ENCODE measurements at places on chromosomes 7 and 10.

DNA sequence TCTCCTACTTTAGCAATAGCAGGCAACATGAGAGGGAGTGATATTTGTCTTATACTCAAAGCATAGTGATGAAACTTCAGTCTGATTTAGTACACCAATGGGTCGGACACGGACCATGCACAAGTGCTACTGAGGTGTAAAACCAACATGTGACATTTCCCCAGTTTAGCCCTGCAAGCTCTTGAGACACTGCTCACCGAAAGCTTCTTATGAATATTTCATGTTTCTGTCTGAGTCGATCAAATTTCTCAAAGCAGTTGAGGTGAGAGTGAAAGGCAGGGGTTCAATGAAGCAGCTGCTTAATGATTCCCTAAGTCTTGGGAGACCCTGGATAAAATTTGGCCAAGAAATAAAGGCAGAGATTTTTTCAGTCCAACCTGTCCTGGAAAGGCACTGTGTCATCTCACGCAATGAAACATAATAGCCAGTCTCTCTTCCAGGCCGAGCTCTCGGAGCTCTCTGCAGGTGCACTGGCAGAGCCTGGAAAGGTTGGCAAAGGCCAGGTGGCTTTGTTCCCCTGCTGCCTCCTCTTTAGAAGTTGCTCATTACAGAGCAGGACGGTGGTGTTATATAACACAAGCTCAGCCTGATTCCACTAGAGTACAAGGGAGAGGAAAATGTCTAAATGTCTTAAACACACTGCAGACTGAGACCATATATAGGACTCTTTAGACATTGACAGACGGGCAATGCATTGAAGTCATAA, 33.9 kb upstream of the XPNPEP1 start:
- DNase-seq = no peak

- no peak for DNase-seq
These were observed 16.1 kb upstream of the C10orf71 start for GRCh38 chr10:49282879-49283341.

DNA sequence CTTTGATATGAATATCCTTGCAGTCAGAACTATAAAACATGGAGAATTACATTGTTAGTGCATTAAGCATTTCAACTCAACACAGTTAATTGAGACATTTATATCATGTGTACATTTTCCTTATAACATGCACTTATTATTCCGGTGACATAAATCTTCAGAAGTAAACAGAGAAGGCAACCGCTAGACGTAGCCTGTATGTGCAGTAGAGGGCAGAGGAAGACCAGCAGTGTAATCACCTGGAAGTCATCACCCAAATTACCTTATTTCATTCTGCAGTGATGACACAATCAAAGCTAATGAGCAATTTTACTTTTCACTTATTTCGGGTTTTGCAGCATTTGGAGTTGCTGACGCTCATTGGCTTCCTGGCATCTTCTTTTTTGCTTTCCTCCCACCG, 394.6 kb downstream of the SDK1 start:
- no peak for DNase-seq

- peak; percentile 11 for DNase-seq
These were observed 20.8 kb upstream of the MKI67 start for GRCh38 chr10:128147064-128147463.

DNA sequence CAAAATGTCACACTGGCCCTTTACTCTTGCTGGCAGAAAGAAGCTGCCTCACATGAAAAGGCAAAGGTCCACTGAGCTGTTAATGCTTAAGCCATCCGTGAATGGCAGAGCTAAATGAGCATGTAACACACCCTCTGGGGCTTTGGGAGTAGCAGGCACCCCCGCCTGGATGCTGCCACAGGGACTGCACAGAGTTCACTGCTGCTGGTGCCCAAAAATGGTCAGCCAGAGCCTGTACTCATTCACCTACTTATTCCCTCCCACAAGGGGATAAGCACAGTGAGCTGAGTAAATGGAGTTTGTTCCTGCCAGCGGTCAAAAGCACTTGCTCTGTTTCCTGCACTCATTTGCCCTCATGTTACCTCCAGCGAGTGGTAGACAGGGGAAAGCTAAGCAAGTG, 374.0 kb upstream of the STEAP1 start:
- no peak for DNase-seq

GRCh38 chr10:97852277-97852676, 2.6 kb downstream of the GOLGA7B start:
- DNase-seq = no peak

Data from suprapubic skin (tissue), 4 donors.